ENCODE measurements at places on chromosomes 2 and 18. TPM values are rescaled to one million over a fixed set of nuclear protein-coding genes. Genes with fewer than 3 reads are reported as not detected.

DNA sequence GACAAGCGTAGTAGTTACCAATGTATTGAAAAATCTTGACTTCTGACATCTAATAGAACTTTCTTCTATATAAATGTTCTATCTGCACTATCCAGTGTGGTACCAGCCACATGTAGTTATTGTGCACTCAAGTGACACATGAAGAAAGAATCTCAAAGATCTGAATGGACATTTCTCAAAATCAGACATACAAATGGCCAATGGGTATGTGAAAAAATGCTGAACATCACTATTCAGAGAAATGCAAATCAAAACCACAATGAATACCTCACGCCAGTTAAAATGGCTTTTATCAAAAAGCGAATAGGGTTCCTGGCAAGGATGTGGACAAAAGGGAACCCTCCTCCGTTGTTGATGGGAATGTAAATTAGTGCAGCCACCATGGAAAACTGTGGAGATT is 37.5 kb upstream of the SMCHD1 start:
- DNase-seq: no peak

Gene ZNF385B
- not detected for total RNA-seq

DNA sequence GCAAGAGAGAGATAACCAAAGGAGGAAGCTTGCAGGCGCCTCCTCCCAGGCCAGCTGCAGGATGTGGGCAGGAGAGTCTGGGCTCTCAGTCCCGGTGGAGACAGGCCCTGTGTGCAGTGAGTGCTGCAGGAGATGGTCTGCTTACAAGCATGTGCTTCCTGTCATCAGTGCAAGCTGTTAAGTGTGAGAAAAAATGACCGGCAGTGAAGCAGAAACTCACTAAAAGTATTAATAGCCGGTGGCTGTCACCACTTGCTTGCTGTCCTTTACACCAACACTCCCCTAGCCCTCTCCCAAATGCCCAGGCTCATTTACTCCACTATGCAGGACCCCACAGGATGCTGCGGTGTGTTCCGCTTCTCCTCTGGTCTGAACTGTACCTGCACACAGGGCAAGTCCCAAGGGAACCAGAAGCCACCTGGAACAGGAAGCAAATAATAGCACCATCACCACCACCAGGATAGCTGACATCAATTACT is 435.6 kb upstream of the HS6ST1 start:
- DNase-seq: no peak

Gene CFAP65
- total RNA-seq: not detected

GRCh38 chr2:1324884-1325283 is 88.4 kb upstream of the TPO start:
- DNase-seq: no peak

Gene ITPRID2
- total RNA-seq: 117 TPM

- peak; percentile 4 for DNase-seq
These were observed 329.6 kb upstream of the ID2 start for GRCh38 chr2:8352296-8352695.

Measured in fibroblast of lung (primary cell).